ENCODE measurements at places on chromosomes 13 and 19.
A peak's percentile ranks its signal among the peaks of the same experiment; 100 is the strongest.

DNA sequence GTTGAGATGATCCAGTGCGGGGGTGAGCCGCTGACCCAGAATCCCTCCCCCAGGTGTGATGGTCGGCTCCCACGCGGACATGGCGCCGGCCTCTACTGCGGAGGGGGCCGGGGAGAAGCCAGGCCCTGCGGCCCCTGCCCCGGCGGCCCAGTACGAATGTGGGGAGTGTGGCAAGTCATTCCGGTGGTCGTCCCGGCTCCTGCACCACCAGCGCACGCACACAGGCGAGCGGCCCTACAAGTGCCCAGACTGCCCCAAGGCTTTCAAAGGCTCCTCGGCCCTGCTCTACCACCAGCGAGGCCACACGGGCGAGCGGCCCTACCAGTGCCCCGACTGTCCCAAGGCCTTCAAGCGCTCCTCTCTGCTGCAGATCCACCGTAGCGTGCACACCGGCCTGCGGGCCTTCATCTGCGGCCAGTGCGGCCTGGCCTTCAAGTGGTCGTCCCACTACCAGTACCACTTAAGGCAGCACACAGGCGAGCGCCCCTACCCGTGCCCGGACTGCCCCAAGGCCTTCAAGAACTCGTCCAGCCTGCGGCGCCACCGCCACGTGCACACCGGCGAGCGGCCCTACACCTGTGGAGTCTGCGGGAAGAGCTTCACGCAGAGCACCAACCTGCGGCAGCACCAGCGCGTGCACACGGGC, 3.7 kb upstream of the NAT14 start:
- no peak for DNase-seq

GRCh38 chr13:50078895-50079654, 63.8 kb downstream of the KCNRG start:
- no peak for DNase-seq

DNA sequence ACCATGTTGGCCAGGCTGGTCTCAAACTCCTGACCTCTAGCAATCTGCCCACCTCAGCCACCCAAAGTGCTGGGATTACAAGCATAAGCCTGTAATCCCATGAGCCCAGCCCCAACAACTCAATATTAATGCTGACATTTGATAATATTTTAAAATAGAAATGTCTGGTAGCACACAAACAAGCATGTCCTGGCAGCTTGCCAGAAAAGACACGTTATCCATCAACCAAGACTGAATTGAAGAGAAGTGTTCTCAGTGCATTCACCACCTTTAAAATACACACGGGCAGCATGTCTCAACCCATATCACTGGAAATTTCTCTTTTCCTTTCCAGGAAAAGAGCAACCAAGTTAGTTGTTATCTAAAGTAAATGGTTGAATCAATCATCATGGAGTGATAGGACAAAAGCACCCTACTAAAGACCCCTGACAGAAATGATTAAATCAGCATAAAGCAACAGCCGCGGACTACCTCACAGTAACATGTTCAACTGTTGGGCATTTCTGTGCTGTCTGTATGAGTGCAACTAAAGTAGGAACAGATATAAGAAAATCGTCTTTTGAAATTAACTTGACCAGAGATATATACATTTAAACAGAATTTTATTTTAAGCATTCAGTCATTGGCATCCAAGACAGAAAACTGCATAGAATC, 25.0 kb downstream of the LHFPL6 start:
- no peak for DNase-seq

DNA sequence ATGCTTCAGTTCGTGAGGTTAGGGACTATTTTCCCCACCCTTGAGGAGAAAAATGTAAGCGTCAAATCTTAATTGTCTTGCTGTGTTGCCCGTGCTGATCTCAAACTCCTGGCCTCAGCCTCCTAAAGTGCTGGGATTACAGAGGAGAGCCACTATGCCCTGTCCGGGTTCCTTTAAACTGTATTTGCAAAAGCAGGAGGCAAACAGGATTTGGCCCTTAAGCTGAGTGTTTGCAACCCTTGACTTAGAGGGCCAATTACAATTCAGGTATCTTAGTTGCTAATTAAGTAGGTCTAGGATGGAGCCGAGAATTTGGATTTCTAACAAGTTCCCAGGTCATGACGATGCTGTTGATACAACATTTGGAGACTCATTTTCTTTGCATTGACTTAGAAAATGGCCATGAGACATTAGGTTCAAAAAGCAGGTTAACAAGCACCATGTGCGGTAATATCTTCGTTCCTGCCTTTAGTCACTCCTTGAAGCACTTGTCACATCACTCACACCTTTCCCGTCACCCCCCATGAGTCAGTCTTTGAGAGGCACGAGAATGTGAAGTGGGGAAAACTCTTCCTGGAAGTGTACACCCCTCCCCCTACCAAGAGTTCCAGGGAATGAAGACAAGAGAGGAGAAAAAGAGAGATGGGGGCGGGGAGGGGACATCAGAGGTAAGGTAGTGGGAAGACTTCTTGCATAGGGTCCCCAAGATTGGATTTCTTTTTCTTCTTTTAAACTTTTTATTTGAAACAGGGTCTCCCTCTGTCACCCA, 2.6 kb downstream of the NAPSA start:
- DNase-seq = no peak

GRCh38 chr13:106212386-106213010, 323.0 kb downstream of the EFNB2 start:
- no peak for DNase-seq

GRCh38 chr19:38149661-38150061, 74.4 kb downstream of the DPF1 start:
- DNase-seq = no peak

DNA sequence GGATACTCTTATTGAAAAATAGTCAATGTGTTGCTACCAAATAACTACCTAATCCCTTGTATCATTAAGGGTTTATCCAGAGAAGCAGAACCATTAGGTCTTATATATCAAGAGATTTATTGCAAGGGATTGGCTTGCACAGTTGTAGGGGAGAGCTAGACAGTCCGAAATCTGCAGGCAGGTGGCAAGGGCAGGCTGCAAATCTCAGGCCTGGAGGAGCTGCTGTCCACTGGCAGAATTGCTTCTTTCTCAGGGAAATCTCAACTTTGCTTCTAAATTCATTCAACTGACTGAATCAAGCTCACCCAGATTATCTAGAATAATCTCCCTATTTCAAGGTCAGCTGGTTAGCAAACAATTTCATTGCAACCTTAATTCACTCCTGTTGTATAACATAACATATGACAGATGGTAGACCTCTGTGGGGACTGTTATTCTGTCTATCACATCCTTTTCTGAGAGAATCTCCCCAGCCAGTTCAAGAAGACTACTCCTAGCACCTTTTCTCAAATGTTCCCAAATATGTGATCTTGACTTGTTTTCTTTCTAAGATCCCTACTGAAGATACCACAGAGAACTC, 194.2 kb downstream of the NHLRC3 start:
- no peak for DNase-seq

DNA sequence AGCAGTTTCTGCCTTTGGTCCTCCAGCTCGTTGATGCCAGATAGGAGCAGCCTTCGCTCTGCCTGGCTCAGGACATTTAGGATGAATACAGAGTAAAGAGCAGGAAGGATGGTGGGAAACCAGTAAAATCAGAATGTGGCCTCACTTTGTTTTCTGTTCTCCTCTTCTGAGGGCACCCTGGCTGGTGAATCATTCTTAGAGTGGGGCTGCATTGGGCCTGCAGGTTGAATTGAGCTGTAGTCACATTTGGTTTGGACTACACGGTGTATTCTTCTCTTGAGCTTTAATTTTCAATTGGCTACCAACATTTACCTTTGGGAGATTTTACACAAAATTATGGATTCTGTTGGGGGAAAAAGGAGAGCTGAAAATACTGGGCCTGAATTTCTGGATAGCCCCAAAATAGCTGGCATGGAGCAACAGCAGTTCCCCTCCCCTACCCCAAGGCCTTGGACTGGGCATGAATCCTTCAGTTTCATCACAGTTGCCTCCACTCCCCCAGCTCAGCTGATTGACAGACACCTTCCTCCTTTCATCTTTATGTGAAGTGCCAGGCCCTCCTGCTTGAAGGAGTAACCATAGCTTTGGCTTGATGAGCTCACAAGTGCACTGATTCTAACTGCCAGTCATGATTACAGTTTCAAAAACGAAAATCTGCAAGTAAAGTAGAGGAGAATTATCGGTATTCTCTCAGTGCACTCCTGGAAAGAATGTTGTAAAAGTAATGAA, 24.3 kb downstream of the ERCC5 start:
- DNase-seq = no peak

DNA sequence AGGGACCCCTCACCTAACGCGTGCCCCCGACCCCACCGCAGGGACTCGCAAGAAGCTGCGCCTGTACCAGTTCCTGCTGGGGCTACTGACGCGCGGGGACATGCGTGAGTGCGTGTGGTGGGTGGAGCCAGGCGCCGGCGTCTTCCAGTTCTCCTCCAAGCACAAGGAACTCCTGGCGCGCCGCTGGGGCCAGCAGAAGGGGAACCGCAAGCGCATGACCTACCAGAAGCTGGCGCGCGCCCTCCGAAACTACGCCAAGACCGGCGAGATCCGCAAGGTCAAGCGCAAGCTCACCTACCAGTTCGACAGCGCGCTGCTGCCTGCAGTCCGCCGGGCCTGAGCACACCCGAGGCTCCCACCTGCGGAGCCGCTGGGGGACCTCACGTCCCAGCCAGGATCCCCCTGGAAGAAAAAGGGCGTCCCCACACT, 4.7 kb upstream of the MYBPC2 start:
- DNase-seq = peak; percentile 73

DNA sequence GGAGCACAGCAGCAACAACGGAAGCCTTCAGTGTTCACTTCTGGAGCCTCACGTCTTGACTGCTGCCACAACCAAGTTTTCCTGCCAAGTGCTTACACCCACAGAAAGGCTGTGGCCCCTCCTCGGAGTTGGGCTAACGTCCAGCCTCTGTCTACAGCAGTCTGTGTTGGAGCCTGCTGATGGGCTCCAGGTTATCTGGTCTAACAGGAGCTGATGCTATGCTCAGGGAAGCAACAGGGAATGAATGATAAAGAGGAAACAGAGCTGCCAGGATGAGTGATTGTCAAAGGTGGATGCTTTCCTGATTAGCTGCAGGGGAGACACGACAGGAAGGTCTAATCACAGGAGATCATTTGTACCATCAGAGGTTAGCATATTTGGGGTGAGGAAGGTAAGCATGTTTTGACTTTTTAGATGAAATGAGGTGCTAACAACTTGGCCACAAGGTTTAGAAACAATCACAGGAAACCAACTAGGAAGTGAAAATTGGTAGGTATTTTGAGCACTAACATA, 53.8 kb upstream of the RCBTB2 start:
- DNase-seq = no peak

- DNase-seq = no peak
These were observed 3.0 kb upstream of the ZNF878 start for GRCh38 chr19:12055784-12056183.

GRCh38 chr19:16235811-16236652, 38.3 kb downstream of the AP1M1 start:
- DNase-seq = no peak

DNA sequence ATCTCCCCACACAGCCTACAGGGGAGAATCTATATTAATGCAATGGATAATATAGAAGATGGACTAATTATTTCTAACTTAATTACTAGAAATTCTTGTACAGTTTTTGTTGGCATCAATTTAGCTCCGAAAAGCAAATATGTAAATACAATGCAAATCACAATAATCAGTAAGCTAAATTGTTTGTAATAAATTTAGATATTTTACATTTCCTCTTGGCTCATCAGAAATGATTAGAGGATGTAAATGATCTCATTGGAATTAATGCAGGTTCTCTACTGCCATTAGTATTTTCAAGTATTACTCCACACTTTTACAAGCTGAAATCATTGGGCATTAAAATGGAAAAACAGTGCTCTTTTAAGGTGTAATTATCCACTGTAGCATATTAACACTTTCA, 741.8 kb upstream of the MIR17HG start:
- DNase-seq = no peak

DNA sequence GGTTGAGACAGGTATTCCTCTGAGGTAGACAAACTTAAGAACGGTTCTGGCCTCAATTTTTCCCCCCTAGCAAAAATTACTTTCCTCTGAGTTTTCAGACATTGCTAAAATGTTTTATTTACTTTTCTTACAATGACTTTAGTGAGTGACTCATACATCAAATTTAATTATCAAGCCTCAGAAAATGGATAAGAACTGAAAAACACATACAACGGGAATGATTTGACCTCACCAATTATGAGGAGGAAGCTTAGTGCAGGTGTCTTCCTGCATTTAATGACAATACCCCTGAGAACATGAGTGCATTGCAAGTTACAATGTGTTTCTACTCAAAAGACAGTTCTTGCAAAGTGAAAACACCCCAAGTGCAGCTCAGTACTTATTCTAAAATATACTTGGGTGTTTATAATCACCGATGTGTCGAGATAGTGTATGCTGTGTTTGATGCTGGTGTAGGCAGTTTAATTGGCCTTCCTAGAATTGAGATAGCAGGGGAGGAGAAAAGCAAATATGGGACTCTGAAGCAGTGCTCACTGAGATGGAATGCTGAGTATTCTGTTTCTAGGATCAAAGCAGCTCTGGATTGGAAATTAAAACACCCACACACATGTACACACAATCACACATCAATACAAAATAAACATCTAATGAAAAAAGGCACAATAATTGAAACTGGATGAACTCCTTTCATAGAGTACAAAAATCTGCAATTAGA, 189.5 kb upstream of the SLC10A2 start:
- DNase-seq = no peak

GRCh38 chr19:8468761-8469373, 24.1 kb downstream of the HNRNPM start:
- no peak for DNase-seq

DNA sequence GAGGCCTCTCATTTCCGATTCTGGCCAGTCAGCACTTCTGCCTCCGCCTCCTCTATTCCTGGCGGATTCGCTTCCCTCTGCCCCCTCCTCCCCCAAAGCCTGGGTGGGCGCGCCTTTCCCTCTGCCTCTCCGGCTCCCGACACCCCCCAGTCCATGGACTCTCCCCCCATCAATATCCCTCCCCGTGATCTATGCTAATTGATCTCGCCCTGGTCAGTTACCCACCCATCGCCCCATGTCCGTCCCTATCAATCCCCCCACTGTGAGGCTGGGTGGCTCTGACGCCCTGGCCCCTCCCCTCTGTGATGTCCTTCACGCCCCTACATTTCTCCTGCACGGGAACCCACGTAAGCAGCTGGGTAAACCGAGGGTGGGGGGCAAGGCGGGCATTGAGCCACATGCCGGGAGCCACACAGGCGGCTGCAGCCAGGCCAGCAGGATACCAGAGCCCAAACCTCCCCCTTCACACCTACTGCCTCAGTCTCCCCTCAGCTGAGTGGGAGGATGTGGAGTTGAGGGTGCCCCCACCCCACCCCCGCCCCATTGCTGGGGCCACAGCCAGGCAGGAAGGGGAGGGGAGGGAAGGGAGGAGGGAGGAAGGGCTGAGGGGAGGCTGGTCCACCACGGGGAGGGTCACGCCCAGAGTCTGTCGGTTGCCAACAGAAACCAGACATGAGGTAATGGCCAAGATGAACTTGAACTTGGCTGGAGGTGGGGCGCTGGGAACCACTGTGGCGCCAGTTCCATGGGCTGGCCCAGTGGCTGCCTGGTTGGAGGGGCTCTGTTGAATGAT, 21.0 kb downstream of the SMIM24 start:
- DNase-seq = peak; percentile 93

DNA sequence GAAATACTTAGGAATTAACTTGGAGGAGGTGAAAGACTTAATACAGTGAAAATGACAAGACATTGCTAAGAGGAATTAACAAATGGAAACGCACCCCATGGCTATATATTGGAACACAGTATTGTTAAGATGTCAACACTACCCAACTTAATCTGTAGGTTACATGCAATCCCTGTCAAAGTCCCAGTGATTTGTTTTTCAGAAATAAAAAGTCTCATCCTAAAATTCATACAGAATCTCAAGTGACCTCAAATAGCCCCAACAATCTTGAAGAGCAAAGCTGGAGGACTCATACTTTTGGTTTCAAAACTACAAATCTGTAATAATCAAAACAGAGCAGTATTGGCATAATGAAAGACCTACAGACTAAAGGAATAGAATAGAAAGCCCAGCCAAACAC, 13.2 kb downstream of the ATP4B start:
- DNase-seq = no peak
